ENCODE measurements at places on chromosomes 13 and 19.

DNA sequence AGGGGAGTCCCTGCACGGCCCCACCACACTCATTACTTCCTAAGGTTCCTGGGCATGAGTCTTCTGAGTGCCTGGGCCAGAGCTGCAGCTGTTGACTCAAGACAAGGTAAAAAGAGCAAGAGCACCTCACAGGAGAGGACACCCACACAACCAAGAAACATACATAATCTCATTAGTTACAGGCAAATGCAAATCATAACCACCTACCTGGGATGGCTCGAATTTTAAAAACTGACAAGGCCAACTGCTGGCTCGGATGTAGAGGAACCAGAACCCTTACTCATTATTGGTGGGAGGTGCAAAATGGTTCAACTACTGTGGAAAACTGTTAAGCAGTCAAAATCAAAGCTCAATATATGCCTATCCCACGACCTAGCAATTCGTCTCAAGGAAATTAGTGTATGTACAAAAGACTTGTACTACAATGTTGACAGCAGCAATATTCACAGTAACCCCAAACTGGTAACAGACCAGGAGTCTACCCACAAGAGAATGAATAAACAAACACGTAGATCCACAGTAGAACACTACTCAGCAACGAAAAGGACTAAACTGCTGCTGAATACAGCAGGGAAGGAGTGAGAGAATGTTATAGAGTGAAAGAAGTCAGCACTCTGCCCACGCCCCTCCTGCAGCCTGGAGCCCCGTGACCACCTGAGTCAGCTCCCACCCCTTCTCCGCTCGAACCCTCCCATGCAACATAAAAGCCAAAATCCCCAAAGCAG lies 15.8 kb downstream of the AKT2 start:
- DNase-seq: no peak

GRCh38 chr19:45103156-45103507 lies 10.2 kb downstream of the PPP1R37 start:
- no peak for DNase-seq

DNA sequence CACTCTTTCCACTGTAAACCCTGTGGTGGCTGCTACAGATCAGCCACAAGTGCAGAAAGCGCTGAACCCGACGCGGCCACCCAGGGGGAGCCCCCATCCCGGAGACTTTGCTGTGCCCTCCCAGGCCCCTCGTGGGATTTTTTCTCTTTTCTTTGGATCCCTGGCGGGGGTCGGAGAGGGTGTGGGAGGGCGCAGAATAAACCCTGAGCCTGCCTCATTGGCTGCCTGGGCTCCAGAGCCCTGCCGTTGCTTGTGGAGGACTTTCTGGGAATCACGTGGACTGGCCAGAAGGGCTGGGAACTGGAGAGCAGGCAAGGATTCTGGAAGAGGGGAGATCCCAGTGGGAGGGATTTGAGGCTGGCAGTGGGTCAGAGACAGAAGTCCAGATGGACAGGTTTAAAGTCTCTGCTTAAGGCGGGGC lies 24.9 kb downstream of the GADD45B start:
- no peak for DNase-seq

- no peak for DNase-seq
Measured at GRCh38 chr19:42165146-42165545, 32.9 kb upstream of the POU2F2 start.

DNA sequence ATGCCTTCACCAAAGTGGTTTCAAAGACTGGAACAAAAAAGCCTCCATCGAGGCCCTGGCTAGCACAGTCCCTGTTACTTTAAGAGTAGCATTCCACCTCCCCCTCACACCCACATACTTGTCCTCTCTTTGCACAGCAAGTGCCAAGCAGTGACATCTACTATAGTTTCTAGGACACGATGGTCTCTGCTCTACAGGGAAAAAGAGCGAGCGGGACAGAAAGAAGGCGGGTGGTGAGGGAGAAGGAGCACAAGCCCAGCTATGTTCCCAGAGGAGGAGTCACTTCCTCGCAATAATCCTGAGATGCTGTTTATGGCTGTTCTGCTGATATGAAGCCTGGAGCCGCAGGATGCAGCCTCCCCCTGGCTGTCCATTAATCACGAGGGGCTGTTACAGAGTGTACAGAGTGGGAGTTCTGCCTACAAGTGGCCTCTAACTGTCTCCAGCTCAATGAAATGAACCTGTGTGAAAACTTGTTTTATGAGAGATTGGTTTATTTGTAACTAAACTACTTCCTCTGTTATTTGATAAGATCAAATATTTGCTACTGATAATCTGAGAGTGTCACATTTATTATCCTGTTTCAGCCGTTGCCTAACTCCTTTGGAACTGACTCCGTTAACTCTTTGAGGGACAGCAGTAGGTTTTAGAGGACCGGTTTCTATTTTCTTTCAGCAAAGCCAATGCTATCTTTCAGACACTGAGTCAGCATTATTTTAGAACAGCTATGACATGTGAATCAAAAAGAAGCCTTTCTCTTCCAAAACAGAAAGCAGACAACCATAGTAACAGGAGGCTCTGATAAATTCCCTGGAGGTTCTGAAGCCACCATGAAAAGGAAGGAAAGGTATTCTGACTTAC lies 208.0 kb downstream of the SPRY2 start:
- DNase-seq: peak; percentile 65

- no peak for DNase-seq
Measured at GRCh38 chr19:16001481-16002312, 52.9 kb downstream of the OR10H4 start.

DNA sequence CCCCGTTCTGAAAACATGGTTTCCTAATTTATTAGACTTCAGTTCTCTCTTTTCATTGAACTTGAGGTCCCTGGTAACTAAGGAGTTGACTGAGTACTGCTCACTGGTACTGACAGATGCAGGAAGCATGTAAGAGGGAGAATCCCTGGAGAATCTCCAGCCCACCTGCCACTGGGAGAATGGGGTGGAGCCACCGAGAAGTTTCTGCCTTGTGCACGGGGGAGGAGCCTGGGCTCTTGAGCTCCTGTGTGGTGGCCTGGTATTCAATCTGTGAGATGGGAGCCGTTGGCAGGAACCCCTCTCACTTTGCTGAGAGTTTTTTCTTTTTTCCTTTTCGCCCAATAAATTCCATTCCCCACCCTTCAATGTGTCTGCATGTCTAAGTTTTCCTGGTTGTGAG lies 13.2 kb upstream of the AKAP11 start:
- DNase-seq: no peak

GRCh38 chr13:38204556-38204955 lies 145.1 kb upstream of the UFM1 start:
- DNase-seq: no peak

DNA sequence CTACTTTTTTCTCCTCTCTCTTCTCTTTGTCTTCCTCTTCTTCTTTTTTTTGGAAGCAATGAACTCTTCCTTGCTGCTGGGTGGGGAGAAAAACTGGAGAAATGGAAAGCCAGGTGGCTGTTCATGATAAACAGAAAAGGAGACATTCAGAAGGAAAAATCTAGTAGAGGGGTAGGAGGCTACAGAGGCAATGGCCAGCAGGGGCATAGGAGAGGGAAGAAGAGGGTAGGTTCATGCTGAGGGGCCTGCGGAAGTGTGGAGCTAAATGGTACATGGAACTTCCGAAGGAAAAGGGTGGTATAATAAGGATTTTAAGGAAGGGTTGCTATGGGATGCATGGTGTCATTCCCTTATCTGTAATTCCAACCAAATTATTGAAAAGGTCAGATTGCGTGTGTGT lies 17.5 kb upstream of the HS6ST3 start:
- DNase-seq: no peak

DNA sequence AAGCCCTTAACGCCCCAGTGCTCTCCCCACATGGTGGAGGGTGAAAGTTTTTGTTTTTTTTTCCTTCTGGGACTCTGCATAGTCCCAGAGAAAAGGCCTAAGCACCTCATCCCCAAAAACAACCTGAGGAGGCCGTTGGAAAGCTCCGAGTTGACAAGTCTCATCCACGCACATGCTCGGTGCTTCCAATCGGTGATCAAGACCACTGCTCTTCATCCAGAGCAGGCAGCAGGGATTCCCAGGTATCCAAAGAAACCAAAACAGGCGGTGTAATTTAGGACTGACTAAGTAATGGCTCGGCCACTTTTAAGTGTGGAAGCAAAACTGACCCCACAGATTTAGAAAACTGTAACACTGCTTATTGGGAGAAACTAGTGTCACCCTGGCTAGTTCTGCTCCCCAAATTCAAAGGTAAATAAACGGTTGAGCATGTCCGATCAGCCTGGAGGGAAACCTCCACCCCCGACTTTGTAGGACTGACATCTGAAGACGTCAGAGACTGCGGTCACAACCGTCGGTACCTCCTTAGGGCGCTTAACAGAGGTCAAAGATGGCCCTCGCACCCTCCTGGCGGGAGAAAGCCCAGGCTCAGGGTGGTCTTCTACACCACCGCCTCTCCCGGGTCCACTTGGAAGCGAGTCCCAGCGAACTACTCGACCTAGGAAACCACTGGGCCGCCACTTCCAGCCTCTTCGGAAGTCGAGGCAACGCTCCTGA lies 997 bp upstream of the ZNF446 start:
- no peak for DNase-seq

- DNase-seq: peak; percentile 82
Measured at GRCh38 chr13:113153810-113154748, 4.4 kb upstream of the PROZ start.

GRCh38 chr13:41552031-41552430 lies 94.7 kb downstream of the RGCC start:
- DNase-seq: no peak

DNA sequence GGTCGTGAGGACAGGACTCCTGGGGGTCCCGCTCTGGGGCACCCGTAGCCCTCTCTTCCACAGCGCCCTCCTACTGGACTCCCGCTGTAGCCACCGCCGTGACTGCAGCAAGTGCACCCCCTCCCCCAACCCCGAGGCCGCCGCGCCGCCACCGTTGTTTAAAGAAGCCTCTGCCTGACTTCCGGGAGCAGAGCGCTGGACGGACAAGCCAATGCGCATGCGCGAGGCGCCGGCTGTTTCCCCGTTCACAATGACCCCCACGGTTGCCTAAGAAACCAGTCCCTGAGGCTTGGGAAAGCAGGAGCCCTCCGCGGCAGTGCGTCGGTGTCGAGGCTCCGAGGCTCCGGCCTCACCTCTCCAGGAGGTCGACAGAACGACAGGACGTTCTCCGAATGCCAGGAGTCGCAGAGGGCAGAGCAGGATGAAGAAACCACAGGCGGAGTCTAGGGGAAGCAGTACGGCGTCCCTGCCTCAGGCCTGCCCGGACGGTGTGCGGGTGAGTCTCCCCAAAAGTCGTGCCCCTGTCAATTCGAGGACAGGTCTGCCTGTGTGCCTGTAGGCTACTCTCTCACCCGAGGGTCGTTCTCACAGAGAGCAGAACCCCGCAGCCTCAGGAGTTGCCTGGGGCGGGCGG lies 70.5 kb upstream of the ZNF420 start:
- peak; percentile 86 for DNase-seq

DNA sequence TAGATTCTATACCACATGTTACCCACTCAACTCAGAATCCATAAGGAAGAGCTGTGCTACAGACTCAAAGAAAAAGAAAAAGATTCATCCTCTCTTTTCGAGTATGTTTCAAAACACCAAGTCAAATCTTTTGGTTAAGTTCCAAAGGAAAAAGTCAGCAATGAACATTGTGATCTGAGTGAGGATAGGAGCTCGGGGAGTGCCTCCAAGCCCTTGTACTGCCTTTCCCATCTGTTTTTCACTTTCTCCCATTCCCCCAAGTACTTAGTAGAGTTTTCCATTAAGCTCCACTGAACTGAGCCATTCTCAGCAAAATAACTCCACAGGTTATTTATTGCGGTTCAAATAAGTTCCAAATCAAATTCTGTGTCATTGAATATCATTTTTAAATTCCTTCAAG lies 47.7 kb upstream of the MAB21L1 start:
- no peak for DNase-seq

DNA sequence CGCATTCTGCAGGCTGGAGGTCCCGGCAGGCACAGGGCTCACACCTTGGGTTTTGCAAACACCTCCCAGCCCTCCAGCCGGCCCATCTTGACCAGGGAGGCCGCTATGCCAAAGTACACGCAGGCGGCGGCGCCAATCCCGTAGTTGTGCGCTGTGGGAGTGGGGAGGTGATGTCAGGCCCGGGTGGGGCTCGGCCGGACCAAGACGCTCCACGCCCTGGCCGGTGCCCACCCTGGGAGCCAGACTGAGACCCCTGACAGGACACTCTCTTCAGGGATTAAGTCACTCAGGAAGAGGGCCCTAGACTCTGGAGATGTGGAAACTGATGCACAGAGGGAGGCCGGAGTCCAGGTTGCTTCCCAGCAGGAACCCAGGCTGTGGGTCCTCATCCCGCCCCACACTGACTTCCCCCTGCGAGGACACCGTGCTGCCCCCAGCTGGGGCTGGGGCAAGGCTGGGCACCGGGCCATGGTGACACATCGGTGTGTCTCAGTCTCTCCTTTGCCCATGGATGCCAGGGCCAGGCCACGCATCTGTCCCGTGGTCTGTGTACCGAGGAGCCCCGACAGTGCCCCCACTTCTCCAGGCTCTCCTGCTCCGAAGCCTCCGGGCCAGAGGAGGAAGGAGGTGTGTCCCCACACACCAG lies 8.8 kb downstream of the NDUFA11 start:
- no peak for DNase-seq

DNA sequence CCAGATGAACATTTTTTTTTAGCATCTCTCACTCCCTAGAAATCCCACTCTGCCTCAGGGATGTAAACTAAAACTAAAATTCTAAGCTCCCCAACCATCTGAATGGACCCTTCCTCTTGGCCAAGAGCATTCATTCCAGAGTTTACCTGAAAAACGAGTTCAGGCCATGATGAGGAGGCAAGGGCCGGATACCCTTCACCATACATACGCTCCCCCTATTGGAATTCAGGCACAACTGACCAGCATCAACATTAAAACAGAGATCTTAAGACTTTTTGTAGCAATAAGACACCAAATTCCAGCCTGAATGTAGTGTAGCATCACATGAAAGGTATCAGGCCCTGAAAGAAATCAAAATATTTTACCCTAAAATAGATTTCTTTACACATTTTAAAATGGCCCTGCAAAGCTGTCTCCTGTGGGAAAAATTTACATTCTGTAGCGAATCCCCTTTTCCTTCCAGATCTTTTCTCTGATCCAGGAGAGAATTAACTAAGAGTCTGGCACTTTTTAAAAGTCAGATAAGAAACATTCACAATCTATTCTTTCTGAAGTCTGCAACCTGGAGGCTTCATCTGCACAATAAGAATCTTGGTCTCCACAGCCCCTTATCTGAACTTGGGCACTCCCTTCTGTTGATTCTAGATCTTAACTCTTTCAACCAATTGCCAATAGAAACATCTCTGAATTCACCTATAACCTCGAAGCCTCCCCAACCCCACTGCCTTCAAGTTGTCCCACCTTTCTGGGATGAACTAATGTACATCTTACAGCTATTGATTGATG lies 888.5 kb downstream of the UQCRFS1 start:
- DNase-seq: no peak

- no peak for DNase-seq
Measured at GRCh38 chr19:47735131-47735530, 10.2 kb upstream of the NOP53 start.

DNA sequence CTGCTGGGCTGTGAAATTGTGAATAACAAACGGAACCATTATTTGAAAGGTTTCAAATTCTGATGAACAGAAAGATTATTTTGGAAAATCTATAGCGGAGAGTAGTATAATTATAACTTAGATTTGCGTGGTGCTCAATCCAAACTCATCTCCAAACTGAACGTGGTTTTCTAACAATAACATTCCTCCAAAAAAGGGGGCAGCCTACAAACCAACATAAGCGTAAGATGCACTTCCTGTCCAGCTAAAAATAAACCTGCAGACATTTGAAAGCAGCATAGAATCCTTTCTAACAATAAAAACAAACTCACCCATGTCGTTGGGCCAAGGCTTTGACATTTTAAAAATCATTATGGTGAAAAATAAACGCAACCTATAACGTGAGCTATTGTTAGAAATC lies 178.4 kb downstream of the COL4A1 start:
- DNase-seq: no peak

- no peak for DNase-seq
Measured at GRCh38 chr19:55559684-55560083, 14.3 kb upstream of the SBK3 start.

All from left forelimb (tissue), 1 donor.